Stimulated activated CD4-positive, alpha-beta T cell treated with anti-CD3 and anti-CD28 coated beads, Interleukin-1b, Interleukin-23, amount 100 ng/mL, for 1 hour (primary cell): ENCODE measurements at places on chromosomes 2 and 18.

- no peak for DNase-seq
Observed at GRCh38 chr2:234881413-234882241, 70.2 kb upstream of the SH3BP4 start.

- DNase-seq: no peak
Observed at GRCh38 chr2:55581874-55582547, 35.4 kb downstream of the PPP4R3B start.

- no peak for DNase-seq
Observed at GRCh38 chr18:3104190-3105054, 91.5 kb upstream of the LPIN2 start.

- DNase-seq: no peak
Observed at GRCh38 chr2:157443795-157444640, at the start of gene CYTIP. CYTIP (minus strand) TSS chr2:157444089; CDS start chr2:157444020, 69 bp downstream.

DNA sequence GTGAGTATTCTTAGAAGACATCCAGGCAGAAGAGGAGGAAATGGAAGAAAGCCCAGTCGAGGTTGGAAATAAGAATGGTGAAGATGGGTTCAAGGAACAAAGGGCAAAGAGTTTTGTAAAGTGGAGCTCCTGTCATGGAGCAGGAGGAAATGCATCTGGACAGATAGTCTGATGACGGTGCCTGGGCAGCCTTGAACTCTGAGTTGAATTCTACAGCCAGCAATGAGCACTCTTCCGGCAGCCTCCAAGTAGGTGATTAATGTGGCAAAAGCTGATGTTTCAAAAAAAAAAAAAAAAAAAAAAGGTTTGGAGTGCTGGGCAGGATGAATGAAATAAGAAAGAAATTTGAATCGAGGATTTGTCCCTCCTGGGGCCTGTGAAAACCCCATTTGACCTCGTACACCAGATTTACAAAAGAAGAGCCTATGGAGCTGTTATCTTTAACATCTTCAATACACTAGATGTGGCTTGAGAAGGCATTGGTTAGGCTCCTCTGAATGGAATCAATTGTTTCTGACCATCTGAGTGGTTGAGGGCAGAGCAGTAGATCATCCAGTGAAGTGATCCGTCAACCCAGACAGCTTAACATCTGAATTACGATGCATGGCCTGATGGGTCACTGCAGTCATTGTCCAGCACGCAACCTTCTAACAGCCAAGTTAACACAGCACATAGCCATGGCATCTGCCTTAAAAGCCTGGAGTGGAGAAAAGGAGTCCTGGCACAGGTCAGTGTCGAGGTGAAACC is 449.7 kb downstream of the TXNL1 start:
- DNase-seq: no peak

DNA sequence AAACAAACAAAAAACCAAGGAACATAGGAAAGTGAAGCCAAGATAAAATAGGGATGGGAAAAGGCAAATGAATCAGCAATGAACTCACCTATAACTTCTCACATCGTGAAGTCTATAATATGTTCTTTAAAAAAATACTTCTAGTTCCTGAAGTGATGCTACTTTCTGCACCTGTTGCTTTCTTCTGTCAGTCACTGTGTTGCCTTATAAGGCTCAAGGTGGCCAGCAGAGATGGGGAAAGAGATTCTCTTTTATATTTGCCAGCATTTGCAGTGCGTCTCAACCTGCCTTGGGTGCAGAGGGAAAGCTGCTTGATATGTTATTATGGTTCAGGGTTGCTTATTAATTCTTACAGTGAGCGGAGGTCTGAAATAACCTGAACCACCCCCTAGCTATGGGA is 14.0 kb downstream of the QPCT start:
- no peak for DNase-seq

GRCh38 chr2:37600735-37601134 is 70.7 kb downstream of the CDC42EP3 start:
- DNase-seq: no peak

DNA sequence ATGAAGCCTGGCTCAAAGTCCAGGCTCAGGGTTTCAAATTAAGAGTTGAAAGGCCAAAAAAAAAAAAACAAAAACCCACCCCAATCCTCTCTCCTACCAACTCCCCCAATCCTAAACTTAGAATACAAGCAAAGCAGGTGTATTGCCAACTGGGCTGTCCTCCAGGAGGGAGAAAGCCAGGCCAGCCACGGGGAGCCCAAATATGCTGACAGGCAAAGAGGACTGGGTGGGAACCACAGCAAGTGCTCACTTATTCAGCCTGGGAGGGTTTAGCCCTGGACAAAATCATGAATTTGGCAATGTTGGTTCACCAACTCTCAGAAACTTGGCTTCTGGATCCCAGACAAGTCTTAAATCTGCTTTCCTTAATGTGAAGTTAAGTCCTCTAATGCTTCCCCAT is 36.5 kb downstream of the GKN2 start:
- DNase-seq: no peak

DNA sequence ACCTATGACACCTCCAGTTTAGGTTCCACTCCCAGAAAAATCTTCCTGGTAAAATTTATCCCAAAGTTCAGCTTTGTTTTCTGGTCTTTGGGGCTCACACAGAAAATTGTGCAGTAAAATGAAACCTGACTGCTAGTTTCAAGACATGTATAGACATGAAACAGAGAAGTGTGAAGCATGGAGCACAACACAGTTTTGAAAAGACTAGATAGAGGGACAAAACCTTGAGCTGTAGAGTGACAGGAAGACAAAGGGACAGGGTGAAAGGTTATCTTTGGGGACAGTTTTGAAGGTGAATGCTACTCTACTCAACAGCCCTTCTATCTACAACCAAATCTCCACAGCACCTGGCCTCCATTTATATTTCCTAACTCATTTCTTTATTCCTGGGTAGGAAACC is 352.6 kb downstream of the RBM43 start:
- no peak for DNase-seq

DNA sequence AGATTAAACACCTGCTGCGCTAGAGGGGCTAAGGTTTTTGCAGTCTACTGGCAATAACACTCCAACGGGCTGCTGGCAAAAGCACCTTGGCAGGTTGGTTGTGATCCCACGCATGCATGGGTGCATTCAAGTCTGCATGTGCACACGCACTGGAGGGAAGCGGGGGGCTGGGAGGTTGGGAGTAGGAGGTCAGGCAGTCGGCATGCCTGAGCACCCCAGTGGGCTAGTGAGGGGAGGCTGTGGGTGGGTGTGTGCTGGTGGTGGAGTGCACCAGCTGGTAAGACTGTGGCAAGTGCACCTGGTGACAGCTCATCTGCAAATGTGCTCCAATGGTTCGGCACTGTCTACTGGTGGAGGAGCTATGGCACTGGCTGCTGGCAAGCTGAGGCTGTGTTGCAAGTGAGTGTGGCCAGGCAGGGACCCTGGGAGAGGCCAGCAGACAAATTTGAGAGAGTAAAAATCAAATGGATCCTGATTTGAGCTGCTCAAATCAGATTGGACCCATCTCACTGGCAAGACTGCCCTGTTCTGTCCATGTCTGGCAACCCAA is 460.6 kb upstream of the DSEL start:
- no peak for DNase-seq
